Activated CD4-positive, alpha-beta T cell treated with anti-CD3 and anti-CD28 coated beads for 24 hours (primary cell): ENCODE measurements at places on chromosomes 6 and 20.

GRCh38 chr6:157859775-157860504 lies 36.9 kb downstream of the SNX9 start:
- DNase-seq: no peak

GRCh38 chr6:38413102-38413800 lies 226.5 kb downstream of the BTBD9 start:
- no peak for DNase-seq

DNA sequence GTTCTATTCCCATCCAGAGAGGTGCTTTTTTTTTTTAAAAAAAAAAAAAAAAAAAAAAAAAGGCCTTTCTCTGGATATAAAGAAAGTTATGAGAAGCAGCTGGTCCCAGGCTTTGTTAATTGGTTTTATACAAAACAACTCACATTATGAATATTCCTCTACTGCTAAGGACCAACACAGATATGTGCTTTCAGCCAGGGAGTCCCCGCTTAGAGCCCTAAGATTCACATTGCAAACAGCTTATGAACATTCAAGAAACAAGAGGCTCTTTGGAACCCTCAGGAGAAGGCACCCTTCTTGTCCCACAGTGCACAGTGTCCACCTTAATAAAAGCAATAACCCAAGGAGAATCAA lies 53.5 kb upstream of the GPR31 start:
- no peak for DNase-seq

GRCh38 chr20:63544958-63545516 lies 2.5 kb downstream of the SRMS start:
- DNase-seq: no peak

DNA sequence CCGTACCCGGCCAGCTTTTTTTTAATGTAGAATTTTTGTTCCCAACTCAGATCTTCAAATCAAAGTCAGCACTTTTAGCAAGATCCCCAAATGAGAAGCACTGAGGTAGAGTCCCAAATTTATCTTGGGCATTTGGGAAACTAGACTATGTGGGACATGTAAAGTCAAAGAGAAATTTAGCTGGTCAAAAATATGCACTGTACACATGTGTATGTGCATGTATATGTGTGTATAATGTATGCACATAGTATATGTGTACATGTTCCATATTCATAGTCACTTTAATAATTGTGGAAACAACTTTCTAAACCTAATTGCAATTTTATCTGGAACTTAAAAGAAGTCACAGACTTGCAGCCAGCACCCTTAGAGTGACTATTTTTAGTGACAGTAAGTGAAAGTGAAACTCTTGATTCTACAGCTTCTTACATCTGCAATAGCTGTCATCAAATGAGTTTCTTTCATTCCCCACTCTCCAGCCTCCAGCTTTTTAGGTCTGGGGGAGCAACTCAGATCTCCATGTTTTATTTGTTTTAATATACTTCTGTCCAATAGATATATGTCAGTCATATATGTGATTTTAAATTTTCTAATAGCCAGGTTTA lies 53.6 kb downstream of the CDC40 start:
- DNase-seq: no peak

- no peak for DNase-seq
Measured at GRCh38 chr6:91088515-91088914, 501.6 kb upstream of the MAP3K7 start.

DNA sequence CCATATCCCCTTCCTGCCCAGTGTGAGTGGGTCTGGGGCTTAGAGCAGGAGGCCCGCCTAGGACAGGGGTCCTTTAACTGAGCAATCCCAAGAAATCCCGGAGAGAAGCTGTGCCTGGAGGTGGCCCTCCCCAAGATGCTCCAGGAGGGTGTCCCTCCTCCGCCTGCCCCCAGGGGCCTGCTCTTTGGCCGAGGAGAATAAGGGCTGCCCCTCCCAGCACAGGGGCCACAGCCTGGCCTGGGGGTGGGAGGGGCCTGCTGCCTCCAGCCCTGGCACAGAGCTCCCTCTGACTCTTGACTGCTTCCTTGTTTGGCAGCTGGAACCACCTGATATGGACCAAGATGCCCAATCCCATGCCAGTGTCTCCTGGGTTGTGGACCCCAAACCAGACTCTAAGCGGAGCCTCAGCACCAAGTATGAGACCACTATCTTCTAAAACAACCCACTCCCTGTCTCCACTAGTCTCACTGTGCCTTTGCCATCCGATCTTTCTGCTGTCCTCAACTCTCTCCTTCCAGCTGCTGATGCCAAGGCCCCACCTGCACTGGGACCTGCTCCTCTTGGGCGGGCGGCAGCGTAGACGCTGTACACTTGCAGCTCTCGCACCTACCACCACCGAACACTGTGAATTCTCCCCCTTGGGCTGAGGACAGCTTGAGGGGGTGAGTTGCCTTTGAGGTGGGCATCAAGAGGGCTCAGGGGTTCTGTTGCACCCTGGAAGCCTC lies 54.3 kb downstream of the TCP11 start:
- DNase-seq: no peak

DNA sequence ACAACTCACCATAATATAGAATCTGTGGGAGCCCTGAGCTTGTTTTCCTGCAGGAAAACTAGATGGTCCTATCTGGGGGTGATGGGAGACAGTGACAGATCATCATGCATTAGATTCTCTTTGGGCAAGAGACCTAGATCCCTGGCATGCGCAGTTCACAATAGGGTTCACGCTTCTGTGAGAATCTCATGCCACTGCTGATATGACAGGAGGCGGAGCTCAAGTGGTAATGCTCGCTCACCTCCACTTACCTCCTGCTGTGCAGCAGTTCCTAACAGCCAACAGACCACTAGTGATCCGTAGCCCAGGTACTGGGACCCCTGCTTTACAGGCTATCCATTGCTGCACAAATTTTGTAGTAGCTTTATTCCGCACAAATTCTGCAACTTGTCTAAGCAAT lies 84.5 kb downstream of the HIVEP2 start:
- no peak for DNase-seq

DNA sequence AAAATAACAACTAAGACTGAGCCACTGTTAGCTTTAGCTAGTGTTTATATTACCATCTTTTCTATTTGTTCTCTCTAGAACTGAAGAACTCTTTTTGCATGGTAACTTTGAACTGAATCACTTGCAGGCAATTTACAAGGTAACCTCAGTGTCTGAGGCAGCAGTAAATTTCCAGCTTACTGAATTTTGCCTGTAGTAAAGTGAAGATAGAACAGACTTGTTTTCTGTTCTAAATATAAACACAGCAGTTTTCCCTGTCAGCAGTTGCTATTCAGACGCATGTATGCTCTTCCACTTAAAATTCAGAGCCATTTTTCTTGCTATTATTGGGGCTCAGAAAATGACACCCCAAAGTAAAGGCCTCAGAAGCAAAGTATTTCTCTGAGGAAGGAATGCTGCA lies 974.0 kb upstream of the GJE1 start:
- DNase-seq: no peak

GRCh38 chr20:23820493-23820892 lies 6.0 kb downstream of the CST2 start:
- no peak for DNase-seq

GRCh38 chr20:35506872-35507638 lies 22.4 kb downstream of the C20orf173 start:
- DNase-seq: no peak

DNA sequence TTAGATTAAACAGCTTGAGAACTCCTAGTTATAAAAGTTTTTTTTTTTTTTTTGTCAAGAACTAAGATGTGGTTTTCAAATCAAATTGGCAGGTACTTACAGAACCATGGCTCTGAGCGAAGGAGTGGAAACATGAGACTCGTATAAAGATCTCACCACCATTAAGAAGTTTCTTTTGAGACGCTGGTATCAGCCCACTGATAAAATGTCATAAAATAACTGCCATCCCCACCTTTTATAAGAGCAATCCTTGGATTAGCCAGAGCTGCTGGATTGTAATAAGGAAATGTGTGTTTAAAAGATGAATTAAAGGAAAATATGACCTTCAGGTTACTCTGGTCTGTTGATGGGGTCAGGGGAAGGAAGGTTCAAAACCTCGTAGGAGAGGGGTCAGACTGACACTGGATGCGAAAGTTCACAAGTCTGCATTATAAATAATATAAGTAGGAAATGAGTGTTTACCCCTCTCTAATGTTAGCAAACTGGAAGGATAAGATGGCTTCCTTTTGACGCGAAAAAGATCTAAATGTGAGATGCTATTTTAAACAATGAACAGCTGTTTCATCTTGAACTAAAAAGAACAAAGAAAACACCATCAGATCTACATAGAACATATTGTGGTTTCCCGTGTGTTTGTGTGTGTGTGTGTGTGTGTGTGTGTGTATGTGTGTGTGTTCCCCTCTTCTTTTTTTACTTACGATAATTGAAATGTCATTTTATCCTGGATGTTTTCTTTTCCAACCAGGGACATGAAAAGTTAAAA lies 386.8 kb upstream of the JAG1 start:
- DNase-seq: no peak

- no peak for DNase-seq
Measured at GRCh38 chr6:23282252-23283021, 713.1 kb downstream of the HDGFL1 start.

GRCh38 chr6:122008101-122008999 lies 391.1 kb upstream of the HSF2 start:
- DNase-seq: no peak

DNA sequence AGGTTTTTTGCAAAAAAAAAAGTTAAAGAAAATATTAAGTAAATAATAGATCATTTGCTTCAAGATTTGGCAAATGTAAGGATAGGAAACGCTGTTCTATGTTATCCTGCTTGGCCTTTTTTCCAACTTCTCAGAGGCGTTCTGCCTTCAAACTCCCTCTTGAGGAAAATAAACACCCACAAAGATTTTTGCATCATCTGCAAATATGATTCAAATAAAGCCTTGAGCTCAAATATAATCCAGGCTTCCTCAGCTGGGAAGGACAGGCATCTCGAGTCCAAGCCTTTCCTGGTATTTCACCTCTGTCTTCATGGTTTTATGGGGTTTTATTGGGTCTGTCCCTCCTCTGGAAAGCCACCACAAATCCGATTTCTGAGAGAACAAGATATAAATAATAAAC lies 67.7 kb upstream of the PTPN1 start:
- no peak for DNase-seq

GRCh38 chr6:137387096-137387764 lies 107.0 kb downstream of the OLIG3 start:
- no peak for DNase-seq

GRCh38 chr6:140284871-140285270 lies 910.4 kb upstream of the CITED2 start:
- no peak for DNase-seq

- no peak for DNase-seq
Measured at GRCh38 chr6:163391985-163392384, 22.5 kb upstream of the QKI start.

- no peak for DNase-seq
Measured at GRCh38 chr20:53045941-53046340, 73.8 kb downstream of the TSHZ2 start.

- DNase-seq: no peak
Measured at GRCh38 chr6:136859430-136859829, 37.0 kb downstream of the PEX7 start.

- no peak for DNase-seq
Measured at GRCh38 chr6:52739627-52740026, 23.6 kb downstream of the GSTA2 start.

DNA sequence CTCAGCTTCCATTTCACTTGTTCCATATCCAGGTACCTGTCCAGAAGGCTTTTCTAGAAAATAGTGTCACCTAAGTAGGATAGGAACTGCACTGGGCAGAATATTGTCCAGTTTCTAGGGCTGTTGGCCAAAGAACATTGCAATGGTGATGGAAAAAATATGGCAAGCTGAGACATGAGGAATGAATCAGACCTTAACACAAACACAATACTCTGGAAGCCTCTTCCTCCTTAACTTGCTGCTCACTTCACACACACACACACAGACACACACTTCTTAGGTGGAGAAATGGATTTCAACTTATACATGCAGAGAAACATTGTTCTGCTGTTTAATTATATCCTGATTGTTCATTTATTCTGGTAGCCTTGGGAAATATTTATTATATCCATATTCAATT lies 203.0 kb upstream of the RGS17 start:
- no peak for DNase-seq

DNA sequence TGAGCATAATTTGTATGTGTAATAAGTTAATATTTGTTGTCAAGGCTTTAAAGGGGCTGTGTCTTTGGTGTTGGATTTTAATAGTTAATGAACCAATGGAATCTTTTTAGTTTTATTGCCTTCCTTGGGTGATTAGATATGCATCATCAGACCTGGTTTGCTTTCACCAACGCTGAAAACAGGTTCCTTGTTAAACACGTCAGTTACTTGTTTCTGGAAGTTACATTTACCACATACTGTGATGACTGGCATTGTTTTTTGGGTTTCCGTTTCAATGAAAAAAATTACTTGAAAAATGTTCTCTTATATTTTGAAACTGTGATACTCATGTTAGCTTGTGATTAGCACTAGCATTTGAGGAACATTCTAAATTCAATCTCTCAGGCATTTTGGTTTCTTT lies 58.6 kb upstream of the RNF144B start:
- DNase-seq: no peak

DNA sequence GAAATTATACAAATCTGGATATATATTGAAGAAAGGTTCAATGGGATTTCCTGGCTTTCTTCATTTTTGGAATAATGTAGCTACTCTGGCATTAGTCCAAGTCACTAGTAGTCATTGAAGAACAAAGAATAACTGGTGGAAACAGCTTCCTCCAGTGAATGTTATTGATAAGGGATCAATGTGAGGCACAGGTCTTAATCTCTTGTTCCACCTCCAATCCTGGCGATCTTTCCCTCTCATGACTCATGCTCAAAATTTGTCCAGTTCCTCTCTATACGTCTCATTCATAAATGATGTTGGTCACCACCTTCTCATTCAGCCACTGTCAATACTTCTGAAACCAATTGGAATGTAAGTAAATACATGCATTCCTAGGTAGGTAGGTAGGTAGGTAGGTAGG lies 185.0 kb upstream of the BMP2 start:
- DNase-seq: no peak

GRCh38 chr6:133502441-133503335 lies 261.5 kb downstream of the EYA4 start:
- no peak for DNase-seq

DNA sequence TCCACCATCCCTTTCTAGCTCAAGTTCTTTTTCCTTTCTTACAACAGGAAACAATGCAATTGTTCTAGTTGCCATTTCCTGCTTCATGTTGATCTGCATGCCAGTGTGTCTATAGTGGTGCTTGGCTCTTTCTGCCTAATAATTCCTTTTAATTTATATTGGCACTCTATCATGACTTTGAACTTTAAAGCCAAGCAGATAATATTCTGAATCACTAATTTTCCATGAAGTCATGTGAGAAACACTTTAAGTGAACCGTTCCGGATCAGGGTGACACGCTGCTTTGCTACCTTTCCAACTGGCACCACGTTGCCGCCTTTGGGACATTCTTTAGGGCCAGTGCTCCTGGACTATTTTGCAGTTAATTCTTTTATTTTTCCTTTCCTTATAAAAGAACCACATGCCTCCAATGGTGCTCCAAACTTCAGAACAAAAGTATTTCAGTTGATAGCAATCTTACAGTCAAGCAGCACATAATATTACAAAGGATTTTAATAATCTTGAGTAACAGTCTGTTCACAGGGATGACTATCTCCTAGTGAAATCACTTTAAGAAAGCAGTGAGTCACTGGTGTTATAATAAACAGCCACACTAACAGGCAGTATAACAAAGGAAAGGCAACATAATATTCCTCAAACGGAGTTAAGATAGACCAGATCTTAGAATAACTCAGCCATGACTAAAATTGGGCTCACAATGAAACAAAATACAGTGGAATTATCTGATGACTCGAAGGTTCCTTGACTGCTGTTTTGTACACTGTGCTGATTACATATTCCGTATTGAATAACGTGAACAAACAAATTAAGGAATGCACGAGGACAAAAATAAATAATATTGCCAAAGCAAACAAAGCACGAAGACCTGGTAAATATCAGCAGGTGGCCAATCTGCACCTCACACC lies 19.0 kb upstream of the BLOC1S5 start:
- no peak for DNase-seq
